ENCODE measurements at places on chromosomes 4 and X.

GRCh38 chr4:118036336-118036735 lies 2.0 kb downstream of the NDST3 start:
- DNase-seq = no peak

GRCh38 chrX:52166840-52167239 lies 17.8 kb upstream of the MAGED4 start:
- DNase-seq = no peak

DNA sequence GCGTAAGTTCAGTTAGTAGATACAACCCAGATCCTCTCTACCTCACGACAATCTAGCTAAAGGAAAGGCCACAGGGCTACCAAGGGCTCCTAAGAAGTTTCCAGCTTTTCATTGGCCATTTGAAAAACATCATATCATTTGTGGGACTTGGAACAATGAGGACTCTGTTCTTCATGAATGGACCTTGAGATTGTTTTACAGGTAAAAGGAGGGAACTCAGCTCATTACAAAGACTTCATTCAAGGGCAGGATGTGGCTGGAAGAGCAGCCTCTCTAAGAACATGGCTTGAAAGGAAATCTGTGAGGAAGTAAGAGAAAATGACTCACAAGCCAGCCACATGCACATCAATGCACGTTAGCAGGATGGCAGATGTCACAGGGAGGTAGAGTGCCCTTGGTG lies 105.9 kb upstream of the SLC7A11 start:
- DNase-seq = no peak

DNA sequence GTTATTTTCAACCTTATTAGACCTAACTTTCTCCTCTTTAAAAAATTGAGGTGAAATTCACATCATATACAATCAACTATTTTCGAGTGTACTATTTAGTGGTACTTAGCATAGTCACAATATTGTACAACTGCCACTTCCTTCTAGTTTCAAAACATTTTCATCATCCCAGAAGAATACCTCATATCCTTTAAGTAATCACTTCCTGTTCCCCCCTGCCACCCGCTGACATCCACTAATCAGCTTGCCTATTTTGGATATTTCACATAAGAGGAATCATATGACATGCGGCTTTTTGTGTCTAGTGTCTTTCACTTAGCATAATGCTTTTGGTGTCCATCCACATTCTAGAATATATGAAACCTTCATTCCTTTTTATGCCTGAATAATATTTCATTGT lies 10.0 kb upstream of the PPA2 start:
- DNase-seq = no peak

DNA sequence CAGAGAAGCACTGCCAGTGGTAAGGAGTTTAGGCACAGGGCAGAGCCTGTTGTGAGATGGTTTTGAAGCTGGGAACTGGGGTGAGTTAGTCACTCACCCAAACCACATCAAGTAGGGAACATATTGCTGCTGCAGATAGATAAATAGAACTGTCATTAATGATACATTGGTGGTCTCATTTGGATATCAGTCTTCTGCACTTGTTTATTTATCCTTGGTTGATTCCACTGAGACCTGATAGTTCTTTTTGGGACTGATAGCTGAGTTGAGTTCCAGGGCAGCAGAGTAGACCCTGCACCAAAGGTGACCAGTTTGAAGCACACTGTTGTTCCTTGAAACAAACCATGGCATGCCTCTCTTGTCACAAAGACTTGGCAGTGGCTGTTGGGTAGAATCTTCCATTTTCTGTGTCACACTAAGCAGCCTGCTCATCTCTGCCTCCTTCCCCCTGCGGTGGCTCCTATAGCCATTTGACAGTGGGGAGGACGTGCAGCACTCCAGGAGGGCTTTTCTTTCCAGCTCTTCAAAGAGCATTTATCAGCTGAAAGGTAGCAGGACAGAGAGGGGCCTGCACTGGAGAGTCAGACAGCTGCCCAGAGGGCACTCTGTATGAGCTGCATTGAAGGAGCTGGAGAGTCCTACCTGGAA lies 59.7 kb upstream of the TMEM164 start:
- no peak for DNase-seq

GRCh38 chr4:128862608-128863311 lies 53.3 kb downstream of the JADE1 start:
- no peak for DNase-seq

DNA sequence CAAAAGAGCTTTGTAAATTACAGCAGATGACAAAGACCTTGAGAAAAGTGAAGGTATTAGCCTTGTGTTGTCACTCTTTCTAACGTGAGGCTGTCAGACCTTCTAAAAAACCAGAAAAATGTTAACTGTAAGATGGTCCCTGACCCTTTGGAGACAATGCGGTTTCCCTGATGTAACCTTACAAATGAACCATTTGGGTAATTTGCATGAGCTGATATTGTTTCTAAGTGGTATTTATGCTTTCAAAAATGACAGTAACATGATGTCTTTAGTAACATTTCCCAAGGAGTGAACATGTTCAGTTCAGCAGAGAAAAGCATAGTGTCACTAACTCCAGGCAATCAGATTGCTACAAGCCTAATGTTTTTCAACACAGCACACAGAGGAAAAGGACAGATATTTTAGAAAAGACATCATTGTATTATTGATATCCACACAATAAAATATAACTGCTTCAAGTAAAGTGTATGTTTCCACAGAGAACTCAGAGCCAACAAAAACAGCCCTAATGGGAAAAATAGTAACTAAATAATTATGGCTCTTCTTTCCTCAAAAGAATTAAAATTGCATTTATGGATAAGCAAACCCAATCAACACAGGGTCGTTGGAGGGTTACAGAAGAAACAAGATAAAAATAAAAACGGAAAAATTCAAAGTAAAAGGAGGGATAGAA lies 434.4 kb downstream of the KCNIP4 start:
- DNase-seq = no peak

DNA sequence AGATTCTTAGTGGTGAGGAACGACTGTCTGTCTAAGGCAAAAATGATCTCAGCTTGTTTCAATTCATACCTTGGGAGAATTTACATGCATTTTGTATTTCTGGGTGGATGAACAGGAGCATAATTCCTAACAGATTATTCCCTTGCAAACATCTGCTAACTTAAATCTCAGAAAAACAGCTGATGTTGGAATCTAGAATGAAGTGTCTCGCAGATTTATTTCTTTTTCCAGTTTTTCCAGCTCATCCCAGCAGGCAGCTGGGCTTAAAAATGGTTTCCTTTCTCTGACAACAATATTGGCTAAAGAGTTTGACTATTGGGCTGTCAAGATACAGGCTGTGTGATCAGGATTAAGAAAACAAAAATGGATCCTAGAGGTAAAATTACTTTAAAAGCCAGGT lies 1.1 kb downstream of the LNX1 start:
- DNase-seq = no peak

DNA sequence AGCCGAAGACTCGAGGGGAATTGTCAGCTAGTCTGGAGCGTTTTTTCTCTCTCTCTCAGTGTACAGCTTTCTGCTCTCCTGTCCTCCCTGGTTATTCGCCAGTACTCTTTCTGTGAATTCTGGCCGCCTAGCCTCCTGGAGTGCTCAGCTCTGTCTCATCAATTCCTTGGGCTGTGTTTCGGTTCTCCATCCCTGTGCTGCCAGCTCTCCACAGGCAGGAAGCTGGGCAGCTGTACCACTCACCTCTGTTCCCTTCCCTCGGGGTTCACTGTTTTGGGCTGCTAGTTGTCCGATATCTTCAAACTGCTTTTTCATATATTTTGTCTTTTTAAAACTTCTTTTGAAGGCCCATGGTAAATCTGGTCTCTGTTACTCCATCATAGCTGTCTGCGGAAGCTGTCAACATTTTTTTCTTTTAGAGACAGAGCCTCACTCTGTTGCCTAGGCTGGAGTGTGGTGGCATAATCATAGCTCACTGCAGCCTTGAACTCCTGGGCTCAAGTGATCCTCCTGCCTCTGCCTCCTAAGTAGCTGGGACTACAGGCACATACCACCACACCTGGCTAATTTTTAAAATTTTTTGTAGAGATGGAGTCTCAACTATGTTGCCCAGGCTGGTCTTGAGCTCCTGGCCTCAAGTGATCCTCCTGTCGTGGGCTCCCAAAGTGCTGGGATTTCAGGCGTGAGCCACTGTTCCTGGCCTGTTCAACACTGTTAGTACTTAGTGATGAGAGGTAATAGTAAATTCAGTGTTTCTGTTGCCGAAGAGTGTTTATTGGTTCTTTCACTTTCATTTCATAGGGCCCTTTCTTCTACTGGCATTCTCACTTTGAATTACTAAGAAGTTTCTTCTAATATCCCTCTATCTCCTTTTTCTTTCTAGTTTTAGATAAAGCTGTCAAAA lies 18.6 kb downstream of the ZCCHC4 start:
- no peak for DNase-seq

GRCh38 chr4:139319571-139319970 lies 17.3 kb upstream of the NDUFC1 start:
- DNase-seq = no peak

DNA sequence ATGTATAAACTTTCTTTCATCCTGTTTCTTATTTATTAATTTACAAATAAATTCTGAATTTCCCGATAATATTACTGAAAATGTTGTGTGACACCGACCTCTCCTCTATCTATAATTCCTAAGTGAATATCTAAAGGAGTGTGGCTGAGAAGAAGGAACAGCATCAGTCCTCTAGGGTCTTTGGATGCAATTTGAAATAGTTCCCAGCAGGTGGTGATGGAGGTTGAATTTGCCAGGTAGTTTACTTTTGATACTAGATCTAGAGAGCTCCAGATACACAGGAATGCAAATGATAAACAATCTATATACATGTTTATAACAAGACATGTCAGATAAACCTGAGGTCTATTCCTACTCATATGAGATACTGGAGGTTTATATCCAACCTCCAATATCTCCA lies 305.4 kb downstream of the PCDH18 start:
- DNase-seq = no peak
